ENCODE measurements at places on chromosomes 13 and 19.

DNA sequence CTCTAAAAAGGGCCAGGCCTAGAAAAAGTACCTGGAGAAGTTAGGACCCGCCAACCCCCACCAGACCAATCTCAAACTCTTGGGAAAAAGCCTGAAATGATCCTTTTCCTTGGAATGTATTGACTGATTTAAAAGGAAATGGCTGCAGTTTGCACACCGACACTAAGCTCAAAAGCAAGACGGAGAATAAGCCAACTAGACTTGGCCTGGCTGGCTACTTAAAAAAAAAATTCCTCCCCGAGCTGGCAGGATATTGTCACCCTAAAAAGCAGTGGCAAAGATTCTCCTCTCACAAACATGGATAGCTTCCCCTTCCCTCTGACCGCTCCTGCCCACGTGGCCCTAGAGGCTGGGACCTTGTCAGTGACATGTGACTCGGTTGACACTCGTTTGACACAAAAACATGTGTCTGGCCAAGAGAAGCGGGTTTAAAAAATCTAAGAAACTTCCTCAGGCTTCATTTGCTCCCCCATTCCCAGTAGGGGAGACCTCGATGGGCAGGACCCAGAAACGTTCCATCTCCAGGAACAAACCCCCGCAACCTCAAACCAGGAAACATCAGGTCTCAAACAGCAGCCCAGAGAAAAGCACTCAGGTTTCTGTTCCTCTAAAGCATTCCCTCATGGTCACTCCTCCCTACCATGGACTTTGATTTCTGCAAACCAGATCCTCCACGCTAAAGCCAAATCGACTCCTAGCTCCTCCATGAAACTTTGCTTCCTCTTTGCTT lies 1.3 kb downstream of the RFX1 start:
- DNase-seq = no peak

- no peak for DNase-seq
Measured at GRCh38 chr13:36973621-36974295, 25.4 kb downstream of the ALG5 start.

DNA sequence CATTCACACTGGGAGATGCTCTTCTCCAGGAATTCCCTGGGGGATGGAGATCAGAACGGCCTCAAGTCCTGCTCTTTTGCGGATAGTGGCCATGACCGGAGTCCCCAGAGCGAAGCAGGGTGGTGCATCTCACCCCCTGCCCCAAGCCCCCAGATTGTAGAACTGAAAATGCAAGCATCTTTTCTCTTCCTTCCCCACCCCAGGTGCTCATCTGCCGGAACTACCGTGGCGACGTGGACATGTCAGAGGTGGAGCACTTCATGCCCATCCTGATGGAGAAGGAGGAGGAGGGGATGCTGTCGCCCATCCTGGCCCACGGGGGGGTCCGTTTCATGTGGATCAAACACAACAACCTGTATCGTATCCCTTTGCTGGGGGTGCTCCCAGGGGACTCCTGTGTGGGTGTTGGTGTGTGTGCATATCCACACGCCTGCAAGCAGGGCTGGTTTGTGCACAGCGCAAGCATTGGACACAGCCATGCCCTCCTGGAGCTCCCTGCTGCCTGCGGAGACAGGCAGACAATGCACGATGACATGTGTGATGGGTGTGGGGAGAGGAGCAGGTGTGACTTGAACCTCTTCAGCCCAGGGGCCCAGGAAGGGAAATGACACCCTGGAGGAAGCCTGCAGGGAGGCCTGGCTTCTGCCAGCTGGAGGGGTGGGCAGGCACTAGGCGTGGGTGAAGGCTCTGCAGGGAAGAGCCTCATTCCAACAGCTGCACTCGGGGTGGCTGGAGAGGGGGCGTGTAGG lies 5.7 kb downstream of the AP1M1 start:
- no peak for DNase-seq

GRCh38 chr13:106503730-106504453 lies 31.6 kb downstream of the EFNB2 start:
- no peak for DNase-seq

- DNase-seq = no peak
Measured at GRCh38 chr19:15108145-15108844, 1.1 kb downstream of the SYDE1 start.

- DNase-seq = no peak
Measured at GRCh38 chr13:22176968-22177520, 506.2 kb downstream of the FGF9 start.

- DNase-seq = no peak
Measured at GRCh38 chr13:45521297-45521696, 56.6 kb downstream of the COG3 start.

DNA sequence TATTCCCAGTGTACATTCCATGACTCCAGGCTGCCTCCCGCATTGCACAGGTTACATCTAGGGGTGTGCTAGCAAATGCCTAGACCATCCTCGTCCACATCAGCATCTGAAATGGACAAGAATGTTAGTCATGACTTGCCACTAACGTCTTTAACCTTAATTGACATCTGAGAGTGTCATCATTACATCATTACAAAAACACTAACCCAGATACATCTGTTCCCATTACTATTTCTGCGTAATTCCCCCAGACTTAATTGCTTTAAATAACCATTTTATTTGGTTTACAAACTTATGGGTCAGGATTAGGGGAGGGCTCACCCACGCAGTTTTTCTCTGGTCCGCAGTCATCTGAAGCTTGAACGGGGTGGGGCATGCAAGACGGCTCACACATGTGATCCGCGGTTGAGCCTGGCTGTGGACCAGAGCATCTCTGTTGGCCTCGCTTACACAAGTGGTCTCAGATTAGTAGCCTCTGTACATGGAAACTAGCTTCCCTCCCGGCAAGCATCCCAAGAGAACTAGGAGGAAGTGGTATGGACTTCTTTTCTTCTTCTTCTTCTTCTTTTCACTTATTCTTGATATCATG lies 15.9 kb downstream of the KL start:
- no peak for DNase-seq

GRCh38 chr19:48415395-48415794 lies 21.9 kb downstream of the GRIN2D start:
- DNase-seq = peak; percentile 51

DNA sequence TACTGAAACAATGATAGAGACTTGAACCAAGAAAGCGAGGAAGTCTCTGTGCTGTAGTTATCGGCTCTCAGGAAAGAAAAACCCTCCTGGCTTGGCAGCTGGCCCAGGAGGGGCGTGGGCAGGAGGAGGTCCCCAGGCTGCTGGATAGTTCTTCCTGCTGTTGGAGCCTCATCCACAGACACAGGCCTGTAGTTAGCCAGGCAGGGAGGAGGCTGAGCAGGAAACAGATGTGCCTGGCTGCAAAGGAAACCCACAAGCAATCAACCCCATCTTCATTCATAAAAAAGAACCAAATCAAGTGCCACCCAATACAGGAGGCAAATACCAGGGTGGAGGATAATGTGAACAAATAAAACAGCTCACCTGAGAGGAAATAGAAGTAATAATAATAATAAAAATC lies 86.2 kb downstream of the IRS2 start:
- DNase-seq = peak; percentile 83

- DNase-seq = no peak
Measured at GRCh38 chr19:28134311-28134710, 1078.6 kb downstream of the UQCRFS1 start.

DNA sequence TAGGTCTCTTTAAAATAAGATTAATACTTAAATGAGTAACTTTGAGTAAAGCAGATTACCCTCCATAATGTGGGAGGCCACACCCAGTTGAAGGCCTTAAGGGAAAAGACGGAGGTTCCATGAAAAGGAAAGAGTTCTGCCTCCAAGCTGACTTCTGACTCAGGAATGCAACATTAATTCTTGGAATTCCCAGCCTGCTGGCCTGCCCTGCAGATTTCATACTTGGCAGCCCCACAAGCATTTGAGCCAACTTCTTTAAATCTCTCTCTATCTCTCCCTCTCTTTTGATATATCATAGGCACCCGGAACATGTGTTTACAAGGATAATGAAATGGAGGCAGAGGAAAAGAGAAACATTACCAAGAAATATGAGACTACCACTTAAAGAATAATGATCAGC lies 902.3 kb upstream of the MIR17HG start:
- no peak for DNase-seq

DNA sequence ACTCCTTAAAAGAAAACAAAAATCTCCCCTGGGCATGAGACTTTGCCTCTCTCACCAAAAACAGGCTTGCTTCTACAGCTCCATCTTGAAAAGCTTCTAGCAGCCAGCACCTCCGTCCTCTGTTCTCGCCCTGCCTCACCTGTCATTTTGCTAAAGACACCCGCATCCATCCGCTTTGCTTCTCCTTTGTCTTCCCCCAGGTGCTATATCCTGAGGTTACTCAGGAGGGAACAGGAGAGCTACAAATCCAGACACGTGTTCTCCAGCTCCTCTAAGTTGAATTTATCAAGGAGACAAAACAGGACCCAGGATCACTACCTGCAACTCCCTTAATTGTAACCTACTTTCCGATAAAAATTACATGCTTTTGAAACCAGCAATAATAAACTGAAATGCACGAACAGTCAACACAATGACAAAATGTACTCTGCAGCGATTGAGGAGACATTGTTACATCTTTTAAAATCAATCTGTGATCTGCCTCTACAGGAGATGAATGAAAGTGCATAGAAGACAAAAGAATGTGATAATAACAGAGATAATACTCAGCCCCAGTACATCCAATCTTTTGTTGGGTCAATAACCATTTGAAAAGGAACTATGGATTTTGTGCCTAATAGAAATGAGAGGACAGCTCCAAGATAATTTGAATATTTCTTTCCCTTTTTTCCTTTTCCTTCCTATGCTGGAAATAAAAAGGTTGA lies 221.2 kb downstream of the DCLK1 start:
- DNase-seq = no peak

- DNase-seq = no peak
Measured at GRCh38 chr13:96519380-96519779, 429.5 kb downstream of the HS6ST3 start.

- DNase-seq = peak; percentile 52
Measured at GRCh38 chr13:45340422-45341033, 455 bp downstream of the TPT1 start.

DNA sequence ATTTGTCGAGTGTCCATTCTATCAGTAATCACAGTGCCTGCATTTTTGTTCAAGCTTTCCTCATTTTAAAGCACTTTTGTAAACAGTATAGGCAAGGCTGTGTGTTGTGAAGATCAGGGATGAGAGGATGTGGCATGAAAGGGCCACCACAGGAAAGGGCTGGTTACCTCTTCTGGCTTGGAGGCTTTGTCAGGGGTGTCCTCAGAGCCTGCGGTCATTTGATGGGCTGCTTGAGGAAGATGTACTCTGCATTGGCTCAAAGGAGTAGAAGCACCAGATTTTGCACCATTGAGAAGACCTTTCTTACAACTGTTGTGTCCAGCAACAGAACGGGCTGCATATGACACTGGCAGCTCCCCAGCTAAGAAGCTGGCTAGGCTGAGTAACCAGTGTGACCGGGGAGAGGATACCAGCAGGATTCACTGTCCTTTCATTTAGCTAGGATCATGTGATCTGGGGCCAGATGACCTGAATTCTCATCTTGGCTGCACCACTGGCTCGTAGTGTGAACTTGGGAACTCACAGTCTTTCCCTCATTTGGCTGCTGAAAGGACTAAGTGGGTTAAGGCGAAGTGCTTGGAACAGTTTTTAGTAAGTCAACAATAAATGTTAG lies 380.2 kb downstream of the FGF9 start:
- no peak for DNase-seq

DNA sequence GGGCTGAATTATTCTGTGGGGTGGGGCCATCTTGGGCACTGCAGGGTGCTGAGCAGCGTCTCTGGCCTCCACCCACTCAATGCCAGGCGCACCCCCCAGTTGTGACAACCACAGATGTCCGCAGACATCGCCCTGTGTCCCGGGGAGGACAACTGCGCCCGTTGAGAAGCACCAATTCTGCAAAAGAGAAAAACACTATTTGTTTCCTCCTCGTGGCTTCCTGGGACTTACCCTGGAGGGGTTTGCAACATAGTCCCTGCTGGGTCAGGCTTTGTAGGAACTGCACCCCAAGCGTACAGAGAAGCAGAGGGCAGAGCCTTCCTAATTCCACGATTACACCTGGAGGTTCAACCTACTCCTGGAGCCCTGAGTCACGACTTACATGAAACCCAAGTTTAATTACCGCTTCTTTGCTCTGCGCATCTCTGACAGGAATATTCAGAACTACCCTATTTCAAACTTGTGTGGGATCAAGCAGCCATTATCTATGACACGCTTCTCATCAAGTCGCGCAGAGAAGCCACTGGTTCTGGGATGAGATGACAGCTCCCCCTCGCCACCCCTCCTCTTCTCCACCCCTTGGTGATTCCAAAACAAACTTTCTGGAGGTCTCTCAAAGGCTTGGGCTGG lies 11.1 kb upstream of the SLC39A3 start:
- no peak for DNase-seq

- DNase-seq = no peak
Measured at GRCh38 chr13:110233181-110233950, 73.6 kb downstream of the COL4A1 start.

DNA sequence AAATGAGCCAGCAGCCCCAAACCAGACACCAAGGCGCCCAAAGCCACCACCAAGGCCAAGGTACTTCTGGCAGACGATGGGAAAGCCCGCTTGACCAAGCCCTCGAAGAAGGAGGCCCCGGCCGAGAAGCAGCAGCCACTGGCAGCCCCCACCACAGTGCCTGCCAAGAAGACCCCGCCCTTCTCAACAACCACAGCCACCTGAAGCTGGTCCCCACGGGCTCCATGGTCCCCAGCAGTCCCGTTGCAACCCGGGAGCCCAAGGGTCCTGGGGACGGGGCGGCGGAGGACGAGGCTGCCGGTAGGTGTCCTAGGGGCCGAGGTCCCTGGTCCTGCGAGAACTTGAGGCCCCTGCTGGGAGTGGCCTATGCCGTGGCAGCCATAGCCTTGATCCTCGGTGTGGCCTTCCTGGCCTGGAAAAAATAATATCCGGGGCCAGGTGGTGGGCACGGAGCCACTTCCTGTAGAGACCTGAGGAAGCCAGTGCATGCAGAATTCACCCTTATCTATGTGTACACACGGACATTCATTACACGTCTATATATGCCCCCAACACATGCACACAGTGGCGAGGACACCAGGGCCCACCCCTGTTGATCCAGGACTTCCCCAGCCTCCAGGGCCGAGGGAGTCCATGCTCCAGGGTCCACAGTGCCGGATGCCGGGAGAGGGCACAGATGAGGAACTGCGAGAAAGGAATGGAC lies 13.8 kb downstream of the C1QTNF9 start:
- DNase-seq = no peak
